ENCODE measurements at places on chromosomes 4 and X. TPM values are rescaled to one million over a fixed set of nuclear protein-coding genes. Genes with fewer than 3 reads are reported as not detected.

The GDPD2 gene
- total RNA-seq = not detected

The NEUROG2 gene
- total RNA-seq = not detected

The ZNF630 gene
- 3.2 TPM for total RNA-seq

The DMP1 gene
- not detected for total RNA-seq

The LRP2BP gene
- 0.07 TPM for total RNA-seq

GRCh38 chr4:149112109-149112508, 669.9 kb upstream of the NR3C2 start:
- DNase-seq = no peak

DNA sequence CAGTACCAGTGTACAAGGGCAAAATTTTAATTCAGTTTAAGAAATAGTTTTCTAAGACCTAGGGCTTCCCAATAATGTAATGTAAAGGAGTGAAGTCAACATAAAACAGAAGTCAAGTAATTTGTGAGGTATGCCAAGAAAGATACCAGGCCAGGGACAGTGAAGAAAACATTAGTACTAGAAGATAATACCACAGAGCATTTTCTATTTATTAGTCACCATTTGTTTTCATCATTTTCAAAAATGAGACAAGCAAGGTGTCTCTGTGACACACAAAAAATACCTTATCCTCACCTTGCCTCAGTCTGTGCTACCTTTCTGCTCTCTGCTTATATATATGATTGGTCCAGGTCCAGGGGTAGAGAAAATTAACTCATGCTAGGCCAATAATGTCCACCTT, 46.8 kb downstream of the VEGFC start:
- peak; percentile 32 for DNase-seq

DNA sequence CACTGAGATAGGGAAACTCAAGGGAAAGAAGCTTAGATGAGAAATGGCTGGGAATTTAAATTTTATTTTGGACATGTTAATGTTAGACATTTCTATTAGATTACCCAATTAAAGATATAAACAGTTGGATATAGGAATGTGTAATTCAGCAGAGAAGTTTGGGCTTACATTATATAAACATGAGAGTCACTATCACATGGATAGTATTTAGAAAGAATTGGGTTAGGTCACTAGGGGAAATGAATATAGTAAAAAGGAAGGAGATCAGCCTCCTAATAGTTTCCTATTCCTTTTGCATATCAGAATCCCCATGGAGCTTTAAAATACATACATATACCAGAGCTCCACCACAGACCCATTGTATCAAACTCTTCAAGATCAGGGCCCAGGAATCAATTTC, 19.6 kb upstream of the CXCL5 start:
- DNase-seq = no peak

DNA sequence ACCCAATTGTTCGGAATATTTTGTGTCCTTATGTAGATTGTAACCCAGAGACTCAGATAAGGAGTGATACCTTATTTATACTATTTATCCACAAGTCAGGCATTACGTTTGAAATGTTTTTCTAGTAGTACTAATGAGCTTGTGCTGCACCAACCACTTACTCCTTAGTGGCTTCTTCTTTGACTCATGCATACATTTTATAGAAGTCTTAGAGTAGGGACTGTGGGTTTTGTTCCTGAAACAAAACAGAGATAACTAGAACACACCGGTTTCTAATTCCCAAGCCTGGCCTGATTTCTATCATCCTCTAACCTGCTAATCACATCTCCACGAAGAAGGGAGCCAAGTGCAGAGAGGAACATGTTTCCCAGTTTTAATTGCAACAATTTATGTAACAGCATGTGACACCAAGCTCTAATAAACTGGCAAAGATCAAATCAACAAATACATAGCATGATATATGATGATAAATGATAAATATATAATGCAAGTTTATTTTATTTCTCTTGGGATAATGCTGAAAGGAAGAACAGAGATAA, 32.3 kb downstream of the MGARP start:
- DNase-seq = peak; percentile 19

- DNase-seq = no peak
Measured at GRCh38 chrX:139844884-139845283, 88.0 kb downstream of the ATP11C start.

DNA sequence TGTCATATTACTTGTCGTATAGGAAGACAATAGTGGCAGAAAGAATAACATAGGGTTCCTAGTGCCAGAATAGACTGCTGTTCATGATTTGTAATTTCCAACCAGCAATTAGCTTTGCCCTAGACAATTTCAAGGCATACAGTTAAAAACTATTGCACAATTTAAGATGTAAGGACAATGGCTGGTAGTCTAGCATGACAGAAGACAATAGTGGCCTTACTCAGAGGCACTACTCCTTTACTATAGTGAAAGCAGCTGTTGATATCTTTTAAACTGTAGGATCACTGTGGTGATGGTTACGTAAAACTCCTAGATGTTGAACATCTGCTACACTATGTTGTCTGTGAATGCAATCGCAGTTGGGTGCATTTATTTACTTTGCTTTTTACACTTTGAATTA, 234.5 kb downstream of the RBMX2 start:
- no peak for DNase-seq

All from M059J (cell line).